NCI-H1048 (cell line): ENCODE measurements at places on chromosomes 5 and 9.

DNA sequence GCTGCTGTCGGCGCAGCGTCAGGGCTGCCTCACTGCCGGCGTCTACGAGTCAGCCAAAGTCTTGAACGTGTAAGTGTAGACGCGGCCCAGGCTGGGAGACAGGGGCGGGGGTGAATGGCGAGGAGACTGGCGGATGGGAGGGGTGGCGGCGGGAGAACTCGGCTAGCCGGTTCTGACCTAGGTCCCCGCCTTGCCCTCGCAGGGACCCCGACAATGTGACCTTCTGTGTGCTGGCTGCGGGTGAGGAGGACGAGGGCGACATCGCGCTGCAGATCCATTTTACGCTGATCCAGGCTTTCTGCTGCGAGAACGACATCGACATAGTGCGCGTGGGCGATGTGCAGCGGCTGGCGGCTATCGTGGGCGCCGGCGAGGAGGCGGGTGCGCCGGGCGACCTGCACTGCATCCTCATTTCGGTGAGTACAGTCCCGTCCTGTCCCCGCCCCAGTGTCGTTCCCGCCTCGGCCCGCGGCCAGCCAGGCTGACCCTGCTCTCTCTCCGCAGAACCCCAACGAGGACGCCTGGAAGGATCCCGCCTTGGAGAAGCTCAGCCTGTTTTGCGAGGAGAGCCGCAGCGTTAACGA, 745 bp downstream of the GADD45G start:
- DNase-seq, result no peak

GRCh38 chr9:34185778-34186551, 7.1 kb downstream of the UBAP1 start:
- peak; percentile 40 for DNase-seq

GRCh38 chr5:180096616-180097015, 25.1 kb upstream of the RNF130 start:
- no peak for DNase-seq

GRCh38 chr9:89417832-89418473, 80.0 kb downstream of the SEMA4D start:
- DNase-seq, result no peak

- no peak for DNase-seq
Measured at GRCh38 chr9:121620777-121621449, 30.5 kb upstream of the DAB2IP start.

GRCh38 chr9:105255421-105255820, 11.0 kb downstream of the SLC44A1 start:
- DNase-seq, result no peak

DNA sequence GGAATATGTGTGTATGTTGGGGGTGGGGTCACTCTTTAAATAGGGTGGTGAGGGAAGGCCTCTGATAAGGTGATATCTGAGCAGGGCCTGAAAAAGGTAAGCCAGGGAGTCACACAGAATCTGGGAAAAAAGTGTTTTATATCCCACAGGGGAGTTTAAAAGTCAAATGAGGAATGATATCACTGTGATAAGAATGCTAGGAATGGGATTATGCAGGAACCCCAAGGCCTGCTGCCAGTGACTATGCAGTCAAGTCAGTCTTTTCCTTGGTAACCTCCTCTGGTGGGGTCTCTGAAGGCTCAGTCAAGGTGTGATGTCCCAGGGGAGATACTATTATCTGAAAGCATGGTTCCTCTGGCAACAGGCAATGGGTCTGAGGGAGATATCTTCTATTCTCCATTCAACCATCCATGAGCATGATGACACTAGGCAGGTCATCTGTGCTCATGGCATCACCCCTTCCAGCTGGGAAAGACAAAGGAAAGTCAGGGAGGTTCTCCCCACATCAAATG, 53.5 kb downstream of the GRIA1 start:
- no peak for DNase-seq

DNA sequence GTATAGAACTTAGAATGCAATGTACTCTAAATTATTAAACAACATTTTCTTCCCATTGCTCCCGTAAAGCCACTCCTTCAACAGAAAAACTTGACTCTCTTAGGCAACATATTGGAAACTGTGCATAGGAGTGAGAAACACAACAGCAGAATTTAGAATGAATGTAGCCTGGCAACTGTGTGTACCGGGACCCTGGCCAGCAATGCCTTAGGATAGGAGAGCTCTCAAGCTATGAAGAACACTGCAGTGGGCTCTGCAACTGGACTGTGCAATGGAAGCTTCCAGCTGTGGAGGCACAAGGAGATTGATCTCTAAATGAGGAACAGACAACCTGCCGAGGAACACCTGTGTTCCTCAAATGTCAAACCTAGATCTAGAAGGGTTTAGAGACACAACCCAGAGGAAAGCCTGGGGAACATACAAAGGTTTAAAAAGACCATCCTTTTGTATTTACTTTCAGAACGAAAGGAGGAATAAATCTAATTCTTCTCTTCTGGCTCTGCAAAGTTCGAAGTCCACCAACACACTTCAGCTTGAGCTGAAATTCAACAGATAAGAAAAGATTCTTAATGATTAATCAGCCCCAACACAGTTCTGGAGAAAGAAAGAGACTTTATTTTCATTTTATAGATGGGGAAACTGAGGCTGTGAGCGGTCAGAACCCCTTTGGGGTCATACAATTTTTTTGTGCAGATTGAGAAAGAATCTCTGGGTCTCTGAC, 51.5 kb upstream of the ARL15 start:
- DNase-seq, result no peak

- DNase-seq, result no peak
Measured at GRCh38 chr5:133876266-133876665, 92.2 kb downstream of the C5orf15 start.

DNA sequence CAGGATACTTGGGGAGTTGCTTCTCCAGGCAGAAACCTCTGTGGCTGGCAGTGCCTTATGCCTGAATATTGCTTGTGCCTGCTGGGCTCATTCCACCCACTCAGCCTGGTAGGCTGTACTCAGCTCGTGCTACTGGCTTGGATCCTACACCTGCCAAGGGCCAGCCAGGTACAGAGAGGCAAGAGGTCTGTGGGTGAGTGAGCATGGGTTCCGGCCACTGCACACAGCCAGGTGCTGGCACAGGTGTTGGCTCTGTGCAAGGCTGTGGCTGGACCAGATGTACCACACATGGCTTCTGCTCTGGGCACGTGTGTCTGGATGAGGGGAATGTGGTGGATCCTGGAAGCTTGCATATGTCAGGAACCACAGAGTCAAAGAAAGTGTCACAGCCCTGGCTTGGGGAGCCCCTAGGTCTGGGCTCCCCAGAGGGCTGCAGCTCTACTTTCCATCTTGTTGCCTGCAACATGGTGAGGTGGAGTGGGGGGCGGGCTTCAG, 76.7 kb upstream of the C6 start:
- no peak for DNase-seq

DNA sequence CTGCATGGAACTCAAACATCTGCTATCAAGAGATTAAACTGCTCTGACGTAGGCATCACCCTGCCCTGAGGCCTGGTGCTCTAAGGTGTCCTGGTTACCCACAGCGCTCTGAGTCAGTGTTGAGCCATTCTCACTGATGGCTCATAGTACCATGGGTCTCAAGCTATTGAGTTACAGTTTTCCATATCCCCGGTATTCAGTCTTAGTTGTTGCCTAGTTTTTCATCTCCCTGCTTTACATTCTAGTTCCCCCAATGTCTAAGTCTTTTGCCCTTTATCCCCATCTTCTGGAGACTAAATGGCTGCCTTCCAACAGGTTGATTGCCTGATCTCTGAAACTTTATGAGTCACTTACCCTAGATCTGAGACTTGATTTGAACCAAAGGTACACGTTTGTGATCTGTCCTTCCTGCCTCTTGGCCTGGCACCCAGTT, 161.2 kb upstream of the PTGER4 start:
- DNase-seq, result no peak

DNA sequence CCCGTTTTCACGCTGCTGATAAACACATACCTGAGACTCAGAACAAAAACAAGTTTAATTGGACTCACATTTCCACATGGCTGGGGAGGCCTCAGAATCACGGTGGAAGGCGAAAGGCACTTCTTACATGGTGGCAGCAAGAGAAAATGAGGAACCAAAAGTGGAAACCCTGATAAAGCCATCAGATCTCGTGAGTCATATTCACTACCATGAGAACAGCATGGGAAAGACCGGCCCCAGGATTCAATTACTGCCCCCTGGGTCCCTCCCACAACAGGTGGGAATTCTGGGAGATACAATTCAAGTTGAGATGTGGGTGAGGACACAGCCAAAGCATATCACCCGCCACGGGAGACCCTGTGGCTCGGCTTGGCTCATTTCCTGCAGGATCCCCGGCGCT, 20.2 kb downstream of the EXD3 start:
- DNase-seq, result no peak

GRCh38 chr5:87242242-87242641, 25.4 kb upstream of the RASA1 start:
- no peak for DNase-seq

GRCh38 chr5:65461490-65461889, 20.2 kb downstream of the ADAMTS6 start:
- no peak for DNase-seq

- no peak for DNase-seq
Measured at GRCh38 chr5:160769301-160769700, 82.7 kb downstream of the ATP10B start.

GRCh38 chr5:136089791-136090190, 42.9 kb upstream of the SMAD5 start:
- no peak for DNase-seq

DNA sequence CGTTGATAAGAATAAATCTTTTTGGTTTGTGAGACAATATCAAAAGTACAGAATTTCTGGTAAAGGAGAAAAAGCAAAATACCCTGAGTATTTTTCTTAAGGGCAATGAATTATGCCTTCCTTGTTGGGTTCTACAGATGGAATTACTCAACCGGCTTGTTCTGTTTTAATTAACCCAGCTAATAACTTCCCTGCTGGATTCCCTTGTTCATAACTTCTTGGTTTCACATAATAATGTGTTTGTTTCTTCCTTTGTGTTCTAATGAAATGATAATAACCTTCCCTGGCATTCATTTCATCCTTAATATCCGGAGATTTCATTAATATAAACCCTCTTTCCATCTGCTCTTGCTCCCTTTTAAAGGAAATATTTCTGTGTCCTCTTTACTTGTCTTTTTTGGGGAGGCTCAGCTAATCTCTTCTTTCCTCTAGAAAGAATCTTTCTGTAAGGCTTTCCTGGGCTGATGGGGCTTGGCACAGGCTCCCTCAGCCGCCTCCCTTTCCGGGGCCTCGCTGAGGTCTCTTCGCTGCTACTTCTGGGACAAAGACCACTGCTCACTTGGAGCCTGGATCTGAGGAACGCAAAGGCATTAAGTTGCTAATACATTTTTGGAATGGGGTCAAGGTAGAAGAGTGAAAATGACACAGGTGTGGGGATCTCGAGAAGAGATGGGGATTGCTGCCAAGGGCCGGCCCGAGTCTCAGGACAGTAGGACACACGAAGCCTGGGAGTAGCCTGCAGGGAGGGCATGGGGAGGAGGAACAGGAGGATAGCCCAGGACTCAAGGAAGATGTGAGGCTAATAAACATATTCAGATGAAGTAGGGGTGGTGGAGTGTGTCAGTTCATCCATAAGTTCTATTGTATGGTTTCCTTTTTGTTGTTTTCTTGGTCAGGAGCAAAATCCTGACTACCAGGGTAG, 118.5 kb downstream of the NRG2 start:
- no peak for DNase-seq

DNA sequence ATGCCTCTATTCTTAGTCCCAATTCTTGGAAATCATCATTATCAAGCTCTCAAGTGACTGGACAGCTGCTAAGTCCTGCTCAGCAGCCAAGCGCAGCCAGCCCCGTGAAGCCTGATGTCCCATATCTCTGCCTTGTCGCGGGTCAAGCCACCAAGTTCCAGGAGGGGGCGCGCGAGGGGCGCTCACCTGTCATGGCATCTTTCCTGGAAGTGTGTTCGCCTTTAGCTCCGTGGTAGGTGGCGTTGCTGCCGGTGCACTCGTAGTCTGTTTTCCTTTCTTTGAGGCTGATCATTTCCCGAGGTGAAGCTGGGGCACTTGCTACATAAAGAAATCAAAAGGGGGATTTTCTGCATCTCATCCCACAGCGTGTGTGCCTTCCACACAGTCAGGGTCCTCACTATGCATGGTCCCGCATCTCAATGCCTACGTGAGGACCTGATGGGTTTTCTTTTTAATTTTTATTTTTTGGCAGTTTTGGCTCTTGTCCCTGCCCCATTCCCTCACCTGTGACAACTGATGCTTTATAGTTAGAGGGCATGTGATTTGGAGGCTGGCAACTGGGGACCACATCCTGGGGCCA, 227.0 kb upstream of the DAP start:
- DNase-seq, result peak; percentile 33

- DNase-seq, result no peak
Measured at GRCh38 chr5:850511-851006, at the start of gene ZDHHC11. TSS of gene ZDHHC11 (minus strand) at chr5:850986. CDS start at chr5:850602, 384 bp downstream.

DNA sequence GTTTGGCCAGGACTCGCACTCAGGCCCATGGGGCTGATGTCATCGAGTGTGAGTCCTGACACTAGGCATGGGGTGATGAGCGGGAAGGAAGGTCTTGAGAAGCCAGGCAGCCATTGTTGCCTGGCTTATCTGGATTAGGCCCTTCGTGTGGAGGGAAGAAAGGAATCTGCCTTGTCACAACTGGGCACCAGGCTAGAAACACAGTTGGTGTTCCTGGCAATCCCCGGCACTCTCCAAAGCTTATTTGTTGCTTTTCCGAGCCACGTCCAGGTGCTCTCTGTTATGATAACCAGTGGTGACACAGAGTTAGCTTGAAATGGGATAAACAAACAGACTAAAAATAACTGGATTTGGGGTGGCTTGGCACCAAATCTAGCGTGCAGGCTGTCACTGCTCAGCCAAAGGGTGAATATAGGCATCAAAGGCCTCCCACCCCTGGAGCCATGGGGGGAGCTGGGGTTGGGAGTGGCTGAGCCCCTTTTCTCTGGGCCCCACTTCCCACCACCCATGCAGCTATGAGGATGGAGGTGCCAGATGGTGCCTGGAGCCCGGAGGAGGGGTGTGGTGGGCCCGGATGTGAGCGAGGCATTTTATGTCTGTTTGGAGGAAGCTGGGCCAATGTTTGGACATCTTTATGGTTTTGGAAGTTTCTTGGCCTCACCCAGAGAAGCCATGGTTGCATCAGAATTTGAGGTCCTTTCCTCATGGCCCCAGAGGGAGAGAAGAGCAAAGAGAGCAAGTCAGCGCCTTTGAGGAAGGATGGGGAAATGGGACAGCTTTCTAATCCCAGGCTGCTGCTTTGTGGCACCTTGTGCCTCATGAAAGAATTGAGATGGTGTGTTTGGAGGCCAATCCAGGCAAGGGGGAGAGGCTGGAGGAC, 98.0 kb upstream of the PITX1 start:
- no peak for DNase-seq

DNA sequence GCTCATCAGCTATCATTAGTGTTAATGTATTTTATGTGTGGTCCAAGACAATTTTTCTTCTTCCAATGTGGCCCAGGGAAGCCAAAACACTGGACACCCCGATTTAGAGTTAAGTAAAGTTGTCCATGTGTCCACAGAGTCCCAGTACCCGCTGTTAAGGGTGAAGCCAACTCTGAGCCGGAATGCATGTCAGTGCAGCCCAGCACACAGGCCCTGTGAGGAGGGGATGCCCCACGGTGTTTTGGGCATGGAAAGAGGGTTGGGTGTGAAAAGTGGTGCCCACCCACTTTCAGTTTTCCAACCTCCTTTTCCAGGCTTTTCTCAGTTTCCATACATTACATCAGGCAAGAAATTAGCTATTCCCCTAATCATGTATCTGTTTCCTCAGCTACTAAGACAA, 24.4 kb downstream of the SHC3 start:
- DNase-seq, result no peak

- no peak for DNase-seq
Measured at GRCh38 chr9:32703635-32704034, 68.2 kb upstream of the TAF1L start.
